ENCODE measurements at places on chromosomes 2 and 18.

DNA sequence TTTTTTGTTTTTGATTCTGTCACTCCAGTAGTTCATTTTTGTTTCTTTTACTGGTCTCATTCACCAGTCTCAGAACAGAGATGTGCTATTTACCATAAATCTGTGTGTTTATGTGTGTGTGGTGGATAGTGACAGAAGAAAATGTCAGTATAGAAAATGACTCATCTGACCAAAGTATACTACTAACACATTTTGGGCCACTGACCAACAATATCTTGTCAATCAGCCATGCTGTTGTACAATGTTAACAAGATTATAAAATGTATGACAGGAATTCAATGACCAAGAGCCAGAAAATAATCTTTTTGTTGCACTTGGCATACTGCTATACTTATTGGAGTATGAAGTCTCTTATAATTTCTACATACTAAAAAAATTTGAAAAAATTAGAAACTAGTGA is 1081.4 kb upstream of the NRXN1 start:
- no peak for DNase-seq

DNA sequence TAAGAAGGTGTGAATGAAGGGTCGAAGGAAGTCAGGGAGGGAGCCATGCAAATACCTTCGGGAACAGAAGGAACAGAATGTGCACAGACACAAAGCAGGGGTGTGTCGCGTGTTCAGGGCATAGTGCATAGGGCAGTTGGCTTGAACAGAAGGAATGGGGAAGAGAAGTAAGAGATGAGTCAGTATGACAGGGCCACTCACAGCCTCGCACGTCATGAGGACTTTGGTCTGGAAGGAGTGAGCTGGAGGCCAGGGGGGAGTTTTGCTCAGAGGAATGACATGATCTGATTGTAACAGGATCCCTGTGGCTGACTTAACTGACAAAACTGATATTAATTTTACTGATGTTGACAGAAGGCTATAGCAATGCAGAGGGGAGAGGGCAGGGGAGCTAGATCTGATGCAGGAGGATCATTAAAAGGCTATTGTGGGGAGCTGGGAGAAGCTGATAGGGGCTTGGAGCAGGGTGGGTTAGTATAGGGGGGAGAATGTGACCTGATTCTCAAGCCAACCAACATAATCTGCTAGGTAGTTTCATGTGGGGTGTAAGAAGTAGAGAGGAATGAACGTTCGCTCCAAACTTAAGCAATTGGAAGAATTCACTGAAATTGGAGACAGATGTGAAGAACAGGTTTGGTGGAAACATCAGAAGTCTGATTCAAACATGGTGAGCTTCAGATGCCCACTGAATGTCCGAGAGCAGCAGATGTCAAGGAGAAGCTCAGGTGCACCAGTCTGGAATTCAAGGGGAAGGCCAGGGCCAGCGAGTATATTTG is 60.4 kb upstream of the COPS8 start:
- DNase-seq: no peak

DNA sequence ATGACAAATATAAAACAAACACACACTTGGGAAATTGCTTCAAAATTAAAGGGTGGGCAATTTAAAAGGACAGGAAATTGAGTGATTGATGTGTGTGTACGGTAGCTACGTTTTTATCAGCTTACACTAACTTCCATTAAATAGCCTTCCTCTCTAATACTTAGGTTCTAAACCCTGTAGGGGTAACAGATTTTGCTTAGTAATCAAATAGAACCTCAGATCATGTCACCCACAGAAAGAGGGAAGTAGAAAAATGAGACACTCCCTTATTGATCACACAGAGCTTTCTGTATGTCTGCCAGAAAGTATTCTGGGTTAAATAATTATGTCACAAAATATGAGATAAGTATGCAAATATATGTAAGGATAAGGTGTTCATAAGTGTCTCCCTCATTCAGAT is 93.3 kb downstream of the ICA1L start:
- DNase-seq: no peak

DNA sequence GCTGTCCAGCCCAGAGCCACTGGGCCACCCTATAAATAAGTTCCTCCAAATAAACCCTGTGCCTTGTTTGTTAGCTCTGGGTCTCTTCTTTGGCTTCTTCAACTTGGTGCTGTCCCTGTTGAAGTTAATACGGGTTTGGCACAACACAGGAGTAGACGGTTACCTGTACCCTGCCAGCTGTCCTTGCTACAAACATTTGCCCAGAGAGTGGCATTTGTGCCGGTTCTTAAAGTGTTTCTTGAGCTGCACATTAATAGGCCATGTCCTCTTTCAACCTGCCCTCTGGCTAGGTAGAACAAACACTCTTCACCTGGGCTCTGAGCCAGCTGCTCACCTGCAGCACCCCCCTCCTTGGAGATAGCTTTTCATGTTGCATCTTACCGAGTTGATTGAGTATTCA is 139.2 kb downstream of the NEDD4L start:
- no peak for DNase-seq

GRCh38 chr2:220178991-220179695 is 551.7 kb downstream of the SLC4A3 start:
- no peak for DNase-seq

DNA sequence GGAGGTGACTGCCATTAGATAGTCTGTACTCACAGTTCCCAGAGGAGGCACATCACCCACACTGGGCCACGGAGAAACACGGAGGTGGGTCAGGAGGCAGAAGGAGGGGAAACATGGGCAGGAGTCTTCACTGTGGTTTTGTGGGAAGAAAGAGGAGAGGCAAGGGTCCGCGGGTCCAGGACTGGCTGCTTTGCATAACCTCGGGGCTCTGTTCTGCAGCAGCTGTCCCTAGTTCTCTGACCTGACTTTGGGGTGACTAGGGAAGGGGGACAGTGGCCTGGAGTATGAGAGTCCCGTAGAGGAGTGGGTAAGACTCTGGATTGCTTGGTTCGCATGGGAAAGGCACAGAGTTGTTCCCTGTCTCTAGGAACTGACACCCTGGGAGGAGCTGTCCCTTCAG is 238.3 kb upstream of the RAB6C start:
- DNase-seq: no peak

GRCh38 chr2:119059287-119059686 is 99.3 kb downstream of the C1QL2 start:
- no peak for DNase-seq

DNA sequence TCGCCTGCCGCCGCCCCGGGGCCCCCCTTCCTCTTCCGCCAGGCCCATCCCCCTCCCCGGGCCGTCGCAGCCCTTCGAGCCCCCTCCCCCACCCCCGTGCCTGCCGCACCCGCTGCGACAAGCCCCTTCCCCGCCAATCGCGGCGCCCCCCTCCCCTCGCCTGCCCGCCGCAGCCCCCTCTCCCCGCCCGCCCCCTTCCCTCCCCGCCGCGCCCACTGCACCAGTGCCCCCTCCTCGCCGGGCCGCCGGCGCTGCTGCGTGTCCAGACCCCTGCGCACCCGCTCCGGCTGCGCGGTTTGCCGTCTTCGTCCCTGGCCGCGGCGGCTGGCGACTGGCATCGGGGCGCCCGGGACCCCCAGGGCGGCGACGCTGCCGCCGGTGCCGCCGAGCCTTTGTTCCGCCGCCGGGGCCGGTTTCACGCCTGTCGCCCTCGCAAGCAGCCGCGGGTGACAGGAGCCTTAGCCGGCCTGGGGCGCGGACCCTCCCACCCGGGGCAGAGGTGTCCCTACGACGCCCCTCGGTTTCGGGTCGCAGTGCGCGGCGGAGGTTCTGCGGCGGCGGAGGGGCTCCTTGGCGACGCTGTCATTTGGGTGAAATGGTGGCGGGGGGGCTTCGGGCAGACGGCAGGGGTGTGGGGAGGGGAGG is 18.1 kb downstream of the GPC1 start:
- DNase-seq: no peak

DNA sequence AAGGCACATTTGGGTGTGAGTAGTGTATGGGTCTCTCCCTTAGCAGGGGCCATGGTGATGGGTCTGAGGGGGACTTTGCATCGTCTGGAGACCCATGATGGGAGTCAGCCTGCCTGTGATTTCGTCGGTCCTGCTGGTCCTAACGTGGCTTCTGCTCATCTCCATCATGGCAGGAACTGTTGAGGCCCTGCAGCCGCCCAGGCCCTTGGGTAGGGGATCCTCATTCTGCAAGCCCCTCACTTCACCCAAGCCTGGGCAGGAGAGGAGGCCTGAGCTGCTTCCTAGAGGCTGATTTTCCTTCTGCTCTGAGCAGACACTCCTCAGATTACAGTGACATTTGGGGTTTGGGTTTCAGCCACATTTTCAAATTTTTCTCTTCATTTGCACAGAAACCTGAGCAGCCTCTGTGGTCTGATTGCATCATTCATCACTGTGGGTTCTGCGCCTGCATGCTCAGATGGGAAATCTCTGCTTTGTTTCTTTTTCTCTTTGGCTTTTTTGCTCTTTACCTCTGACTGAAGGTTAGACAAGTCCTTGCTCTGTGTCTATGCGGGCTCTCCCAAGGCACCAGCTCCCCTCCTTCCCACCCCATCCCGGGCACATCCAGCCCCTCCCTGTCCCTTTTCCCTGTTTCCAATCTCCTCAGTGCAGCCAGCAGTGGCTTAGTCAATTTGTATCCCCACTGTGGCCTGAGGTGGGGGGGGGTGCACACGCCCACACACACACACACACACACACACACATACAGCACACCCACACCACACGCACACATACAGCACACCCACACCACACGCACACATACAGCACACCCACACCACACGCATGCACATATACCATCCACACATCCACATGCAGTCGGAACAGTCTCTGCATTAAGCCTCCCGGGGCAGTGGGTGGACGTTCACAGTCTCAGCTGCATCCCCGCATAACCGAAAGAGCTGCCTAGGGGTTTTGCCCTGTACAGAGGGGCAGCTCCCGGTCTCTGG is 305.4 kb upstream of the HS6ST1 start:
- DNase-seq: no peak

DNA sequence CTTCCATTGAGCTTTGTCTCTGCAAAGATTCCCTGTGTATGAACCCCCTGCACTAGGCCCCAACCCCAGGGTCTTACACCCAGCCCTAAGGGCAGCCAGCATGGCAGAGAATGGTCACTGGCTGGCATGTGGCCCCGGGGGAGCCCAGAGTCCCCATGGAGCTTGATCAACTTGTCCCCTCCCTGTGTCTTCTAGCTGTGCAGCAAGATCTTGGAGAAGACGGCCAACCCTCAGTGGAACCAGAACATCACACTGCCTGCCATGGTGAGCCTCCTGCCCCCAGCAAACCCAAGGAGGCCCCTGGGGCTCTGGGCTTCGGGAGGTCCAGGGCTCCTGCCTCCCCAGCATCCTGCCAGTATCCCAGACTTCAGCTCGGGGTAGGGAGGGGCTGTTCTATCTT is 81.5 kb downstream of the DYSF start:
- no peak for DNase-seq

GRCh38 chr2:215602997-215603396 is 167.1 kb upstream of the FN1 start:
- DNase-seq: no peak

DNA sequence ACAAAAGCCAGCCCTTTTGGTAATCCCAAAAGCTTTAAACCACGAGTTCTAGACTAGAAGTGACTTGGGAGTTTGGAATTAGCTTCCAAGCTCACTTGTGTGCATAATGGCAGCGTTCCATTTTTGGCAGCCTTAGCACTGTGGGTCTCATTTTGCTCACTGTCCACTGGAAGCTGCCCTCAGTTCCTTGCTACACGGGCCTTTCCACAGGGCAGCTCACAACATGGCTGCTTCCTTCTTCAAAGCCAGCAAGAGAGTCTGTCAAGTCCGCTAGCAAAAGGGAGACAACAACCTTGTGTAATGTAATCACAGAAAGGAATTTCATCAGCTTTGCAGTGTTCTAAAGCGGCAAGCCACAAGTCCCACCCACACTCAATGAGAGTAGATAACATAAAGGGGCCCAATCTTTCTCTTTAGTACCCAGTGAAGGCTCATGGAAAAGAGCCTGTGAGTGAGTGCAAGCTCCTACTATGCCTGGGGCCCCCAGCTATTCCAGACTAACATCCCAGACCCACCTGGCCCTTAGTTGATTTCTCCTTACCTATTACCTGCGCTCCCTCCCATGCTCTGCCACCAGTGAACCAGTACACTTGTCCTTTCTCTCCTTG is 239.7 kb upstream of the FBXO11 start:
- DNase-seq: no peak

- DNase-seq: no peak
These were observed 38.5 kb downstream of the TSHZ1 start for GRCh38 chr18:75249175-75249518.

- no peak for DNase-seq
These were observed 291.2 kb downstream of the ALPK2 start for GRCh38 chr18:58337686-58338085.

Data from NCI-H774 (cell line).